ENCODE measurements at places on chromosomes 12 and 14.

DNA sequence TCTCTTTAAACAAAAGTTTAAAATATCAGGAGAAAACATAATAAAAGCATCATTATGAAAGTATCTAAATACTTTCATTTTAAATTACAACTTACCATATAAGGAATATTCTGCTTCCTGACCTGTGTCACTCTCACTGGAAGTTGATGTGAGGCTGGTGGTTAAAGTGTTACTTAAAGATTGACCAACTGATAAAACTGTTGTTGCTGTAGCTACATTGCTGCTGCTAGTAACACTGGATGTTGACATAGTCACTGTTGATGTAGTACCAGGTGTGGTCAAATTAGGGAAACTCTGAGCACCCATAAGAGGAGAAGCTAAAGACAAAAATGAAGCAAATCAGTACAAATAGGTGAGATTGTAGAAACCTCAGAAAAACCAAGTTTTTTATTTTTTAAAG lies 79.9 kb downstream of the HECTD1 start:
- peak overlapping the region; percentile 74 for H3K27ac ChIP-seq
- peaks cover 31% of the 10 kb centered on the region for H3K4me1 ChIP-seq
- no peak overlapping the region for H3K4me3 ChIP-seq
- H3K36me3 ChIP-seq = peaks cover 44% of the 10 kb centered on the region

GRCh38 chr12:75587340-75588106 lies 76.1 kb upstream of the KRR1 start:
- no peaks in the 10 kb centered on the region for H3K4me1 ChIP-seq
- no peak overlapping the region for H3K4me3 ChIP-seq
- no peaks in the 10 kb centered on the region for H3K36me3 ChIP-seq
- no peak overlapping the region for H3K27ac ChIP-seq

GRCh38 chr14:23523229-23524016 lies 28.1 kb downstream of the ZFHX2 start:
- H3K4me1 ChIP-seq = no peaks in the 10 kb centered on the region
- no peak overlapping the region for H3K27ac ChIP-seq
- H3K36me3 ChIP-seq = no peaks in the 10 kb centered on the region

GRCh38 chr12:106285982-106286381 lies 16.6 kb upstream of the TCP11L2 start:
- H3K4me3 ChIP-seq = no peak overlapping the region
- H3K27me3 ChIP-seq = peaks cover 6% of the 10 kb centered on the region
- no peak overlapping the region for H3K27ac ChIP-seq
- DNase-seq = no peak
- no peaks in the 10 kb centered on the region for H3K4me1 ChIP-seq

DNA sequence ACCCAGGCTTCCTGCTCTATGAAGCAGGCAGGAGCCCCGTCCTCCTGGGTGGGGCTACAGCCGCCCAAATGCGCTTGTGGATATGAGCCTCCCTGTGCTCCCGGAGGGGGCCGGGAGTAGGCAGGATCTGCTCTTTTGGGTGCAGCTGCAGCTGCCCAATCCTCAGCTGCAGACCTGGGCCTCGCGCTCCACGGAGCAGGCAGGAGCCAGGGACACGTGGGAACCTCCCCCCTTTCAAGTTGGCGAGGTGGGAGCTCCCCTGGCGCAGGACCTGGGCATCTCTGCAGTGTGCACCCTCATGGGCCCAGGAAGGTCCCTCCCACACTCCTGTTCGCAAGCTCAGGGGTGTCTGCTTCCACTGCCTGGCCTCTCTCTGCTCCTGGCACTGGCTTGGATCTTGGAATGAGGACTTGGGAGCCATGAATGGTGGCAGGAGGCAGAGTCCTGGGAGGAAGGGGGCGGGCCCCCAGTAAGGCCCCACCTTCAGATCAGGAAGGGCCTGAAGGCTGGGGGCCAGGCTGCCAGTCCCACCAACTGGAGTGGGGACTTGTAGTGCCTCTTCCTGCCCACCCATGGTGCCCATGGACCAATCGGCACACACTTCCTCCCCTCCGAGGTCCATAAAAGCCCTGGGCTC lies 61.3 kb downstream of the KLRG1 start:
- no peak for DNase-seq
- no peak overlapping the region for H3K27ac ChIP-seq
- H3K36me3 ChIP-seq = peaks cover 41% of the 10 kb centered on the region
- H3K4me1 ChIP-seq = peaks cover 8% of the 10 kb centered on the region
- no peak overlapping the region for H3K4me3 ChIP-seq

- no peak for DNase-seq
- no peaks in the 10 kb centered on the region for H3K27me3 ChIP-seq
- no peak overlapping the region for H3K4me3 ChIP-seq
- no peaks in the 10 kb centered on the region for H3K36me3 ChIP-seq
- no peak overlapping the region for H3K27ac ChIP-seq
Observed at GRCh38 chr12:115046805-115047204, 362.8 kb upstream of the TBX3 start.

- no peak overlapping the region for H3K27ac ChIP-seq
- H3K36me3 ChIP-seq = no peaks in the 10 kb centered on the region
- no peaks in the 10 kb centered on the region for H3K4me1 ChIP-seq
- no peaks in the 10 kb centered on the region for H3K27me3 ChIP-seq
Observed at GRCh38 chr14:68547305-68548193, 245.3 kb downstream of the ZFP36L1 start.

Data from natural killer cell (primary cell).